ENCODE measurements at places on chromosomes 12 and 14.

GRCh38 chr12:53233671-53234121 is 1.7 kb upstream of the RARG start:
- no peak for DNase-seq

DNA sequence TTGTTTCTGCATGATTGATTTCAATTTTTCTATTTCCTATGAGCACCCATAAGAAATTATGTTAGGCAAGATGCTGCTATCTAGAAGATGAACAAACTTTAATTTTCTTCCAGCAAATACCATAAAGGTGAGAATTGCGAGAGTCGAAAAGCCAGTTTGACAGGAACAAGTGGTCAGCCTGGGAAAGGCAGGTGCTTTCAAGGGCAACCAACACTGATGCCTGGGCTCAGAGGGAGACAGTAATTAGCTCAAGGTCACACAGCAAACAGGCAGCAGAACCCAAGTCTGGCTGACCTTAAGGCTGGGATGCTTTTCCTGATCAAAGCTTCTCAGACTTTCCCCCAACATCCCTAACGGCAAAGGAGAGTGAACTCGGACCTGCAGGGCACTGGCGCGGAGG is 6.8 kb upstream of the OTUB2 start:
- DNase-seq = no peak

DNA sequence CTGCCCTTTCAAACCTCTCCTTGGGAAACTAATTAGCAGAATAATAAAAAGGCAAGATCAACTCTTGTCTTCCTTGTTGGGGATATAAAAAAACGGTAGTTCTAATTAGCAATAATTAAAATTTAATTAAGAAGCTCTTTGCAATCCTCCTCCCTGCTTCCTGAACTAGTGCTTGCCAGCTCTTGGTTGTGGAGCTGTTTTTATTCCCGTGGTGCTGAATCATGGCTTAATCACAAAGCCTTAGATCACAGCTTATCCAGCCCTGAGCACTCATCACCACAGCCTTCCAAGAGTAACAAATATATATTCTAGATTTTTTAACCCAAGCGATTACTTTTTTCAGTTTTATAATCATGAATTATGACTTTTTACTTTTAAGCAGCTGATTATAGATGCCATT is 63.2 kb upstream of the INSM2 start:
- no peak for DNase-seq

DNA sequence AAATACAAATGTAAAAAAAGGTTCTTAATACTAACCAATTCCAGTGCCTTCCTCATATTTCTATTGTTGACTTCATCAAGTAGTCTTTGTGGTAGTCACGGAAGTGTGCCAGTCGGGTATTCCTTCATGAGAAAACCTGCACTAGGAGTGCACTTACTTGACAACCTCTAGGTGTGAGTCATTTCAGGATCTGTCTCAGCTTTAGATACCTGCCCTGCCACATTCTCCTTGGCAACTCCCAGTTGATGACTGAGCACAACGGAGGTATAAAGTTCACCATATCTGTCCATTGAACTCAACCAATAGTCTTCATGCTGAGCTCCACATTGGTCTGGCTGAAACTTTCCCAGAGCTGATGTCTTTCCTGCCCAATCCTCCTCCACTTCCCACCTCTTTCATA is 215.7 kb downstream of the SYT10 start:
- DNase-seq = no peak

DNA sequence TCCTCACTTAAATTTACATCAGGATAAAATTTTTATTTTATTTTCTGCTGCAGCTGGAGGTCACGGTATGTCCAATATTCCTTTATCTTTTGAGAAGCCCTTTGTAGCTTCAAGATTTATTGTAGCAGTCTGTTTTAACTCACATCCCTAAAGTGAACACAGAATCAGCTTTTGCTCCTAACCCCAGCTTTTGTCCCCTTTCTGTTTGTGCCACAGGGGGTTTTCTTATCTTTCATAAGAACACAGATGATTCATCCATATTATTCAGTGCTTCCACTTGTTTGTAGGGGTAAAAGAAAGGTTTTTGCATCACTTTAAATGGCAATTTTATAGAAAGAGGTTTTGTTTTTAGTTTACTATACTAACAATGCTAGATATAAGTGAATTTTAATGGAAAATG is 21.8 kb upstream of the PIK3C2G start:
- DNase-seq = no peak

- DNase-seq = no peak
These were observed 16.3 kb upstream of the CD9 start for GRCh38 chr12:6183689-6184428.

DNA sequence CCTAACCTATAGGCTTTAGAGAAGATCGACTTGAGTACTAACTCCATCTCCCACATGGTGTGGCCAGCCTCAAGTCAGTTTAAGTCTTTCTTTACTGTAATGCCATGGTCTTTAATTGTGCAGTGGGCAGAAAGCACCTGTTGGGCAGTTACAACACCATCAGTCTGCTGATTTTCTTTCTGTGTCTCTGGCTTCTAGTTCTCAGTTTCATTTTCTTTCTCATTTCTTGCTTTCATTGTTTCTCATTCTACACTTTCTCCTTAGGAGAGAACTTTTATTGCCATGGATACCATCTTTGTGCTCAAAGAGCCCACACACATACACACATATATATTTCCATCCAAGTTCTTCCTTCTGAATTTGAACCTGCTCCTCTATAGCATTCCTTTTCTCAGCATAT is 96.1 kb upstream of the SLC16A7 start:
- DNase-seq = no peak

GRCh38 chr12:1666215-1666614 is 24.7 kb upstream of the ADIPOR2 start:
- no peak for DNase-seq

- DNase-seq = no peak
These were observed 6.5 kb downstream of the XRCC3 start for GRCh38 chr14:103708750-103709187.

DNA sequence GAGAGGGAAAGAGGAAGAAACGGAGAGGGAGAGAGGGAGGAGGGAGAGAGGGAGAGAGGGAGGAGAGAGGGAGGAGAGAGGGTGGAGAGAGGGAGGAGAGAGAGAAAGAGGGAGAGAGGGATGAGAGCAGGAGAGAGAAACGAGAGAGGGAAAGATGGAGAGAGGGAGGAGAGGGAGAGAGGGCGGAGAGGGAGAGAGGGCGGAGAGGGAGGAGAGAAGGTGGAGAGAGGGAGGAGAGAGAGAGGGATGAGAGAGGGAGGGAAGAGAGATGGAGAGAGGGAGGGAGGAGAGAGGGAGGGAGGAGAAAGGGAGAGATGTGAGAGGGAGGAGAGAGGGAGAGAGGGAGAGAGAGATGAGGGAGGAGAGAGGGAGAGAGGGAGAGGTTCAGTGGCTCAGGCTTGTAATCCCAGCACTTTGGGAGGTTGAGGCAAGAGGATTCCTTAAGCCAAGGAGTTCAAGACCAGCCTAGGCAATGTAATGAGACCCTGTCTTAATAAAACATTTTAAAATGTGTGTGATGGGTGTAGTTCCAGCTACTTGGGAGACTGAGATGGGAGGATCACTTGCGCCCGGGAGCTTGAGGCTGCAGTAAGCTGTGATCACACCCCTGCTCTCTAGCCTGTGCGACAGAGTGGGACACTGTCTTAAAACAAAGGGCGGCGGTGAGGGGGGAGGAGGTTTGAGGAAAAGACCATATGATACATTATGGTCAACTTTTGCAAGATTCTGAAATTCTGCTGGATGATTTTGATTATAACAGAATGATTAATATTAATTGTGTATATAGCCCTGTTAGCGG is 21.3 kb upstream of the SNRPF start:
- no peak for DNase-seq

DNA sequence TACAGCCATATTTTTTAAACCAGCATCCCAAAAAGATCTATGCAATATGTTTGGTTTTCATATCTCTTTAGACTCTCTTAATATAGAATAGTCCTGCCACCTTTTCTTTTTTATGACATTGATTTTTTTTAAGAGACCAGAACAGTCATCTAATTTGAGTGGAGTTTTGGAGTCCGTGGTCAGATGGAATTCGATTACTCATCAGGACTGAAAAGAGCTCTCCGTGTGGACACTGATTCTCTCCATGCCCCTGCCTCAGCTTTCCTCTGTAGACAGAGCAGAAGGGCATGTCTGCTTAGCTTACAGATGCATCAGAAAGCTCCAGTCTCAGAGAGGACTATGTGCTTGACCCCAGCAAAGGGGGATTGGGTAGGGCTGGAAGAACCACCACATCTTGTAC is 27.8 kb downstream of the SMCO2 start:
- no peak for DNase-seq

GRCh38 chr14:69505338-69506240 is 21.1 kb downstream of the PLEKHD1 start:
- DNase-seq = no peak

- peak; percentile 78 for DNase-seq
These were observed 151.6 kb downstream of the SYT1 start for GRCh38 chr12:79016181-79016580.

DNA sequence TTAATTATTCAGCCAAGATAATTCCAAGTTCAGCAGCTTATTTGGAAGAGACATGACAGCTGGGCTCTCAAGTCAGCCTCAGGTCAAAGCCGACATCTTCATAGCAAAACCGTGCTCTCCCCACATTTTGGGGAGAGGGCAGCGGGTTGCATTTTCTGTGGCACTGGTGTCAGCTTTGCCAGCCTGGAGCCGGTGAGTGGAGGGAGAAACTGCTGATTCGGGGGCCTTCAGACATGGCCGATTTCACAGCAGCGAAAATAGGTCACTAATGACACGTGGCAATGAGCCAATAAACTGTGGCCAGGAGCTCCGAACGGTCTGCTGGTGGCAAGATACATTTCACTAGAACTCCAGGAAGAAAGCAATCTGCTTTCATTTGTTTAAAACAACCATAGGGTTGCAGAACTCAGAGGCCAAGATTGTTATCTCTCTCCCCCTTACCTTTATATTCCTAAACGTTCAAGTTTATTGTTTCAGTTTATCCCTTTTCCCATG is 173.2 kb downstream of the CAND1 start:
- peak; percentile 64 for DNase-seq

GRCh38 chr12:11723993-11724392 is 74.5 kb downstream of the ETV6 start:
- no peak for DNase-seq

DNA sequence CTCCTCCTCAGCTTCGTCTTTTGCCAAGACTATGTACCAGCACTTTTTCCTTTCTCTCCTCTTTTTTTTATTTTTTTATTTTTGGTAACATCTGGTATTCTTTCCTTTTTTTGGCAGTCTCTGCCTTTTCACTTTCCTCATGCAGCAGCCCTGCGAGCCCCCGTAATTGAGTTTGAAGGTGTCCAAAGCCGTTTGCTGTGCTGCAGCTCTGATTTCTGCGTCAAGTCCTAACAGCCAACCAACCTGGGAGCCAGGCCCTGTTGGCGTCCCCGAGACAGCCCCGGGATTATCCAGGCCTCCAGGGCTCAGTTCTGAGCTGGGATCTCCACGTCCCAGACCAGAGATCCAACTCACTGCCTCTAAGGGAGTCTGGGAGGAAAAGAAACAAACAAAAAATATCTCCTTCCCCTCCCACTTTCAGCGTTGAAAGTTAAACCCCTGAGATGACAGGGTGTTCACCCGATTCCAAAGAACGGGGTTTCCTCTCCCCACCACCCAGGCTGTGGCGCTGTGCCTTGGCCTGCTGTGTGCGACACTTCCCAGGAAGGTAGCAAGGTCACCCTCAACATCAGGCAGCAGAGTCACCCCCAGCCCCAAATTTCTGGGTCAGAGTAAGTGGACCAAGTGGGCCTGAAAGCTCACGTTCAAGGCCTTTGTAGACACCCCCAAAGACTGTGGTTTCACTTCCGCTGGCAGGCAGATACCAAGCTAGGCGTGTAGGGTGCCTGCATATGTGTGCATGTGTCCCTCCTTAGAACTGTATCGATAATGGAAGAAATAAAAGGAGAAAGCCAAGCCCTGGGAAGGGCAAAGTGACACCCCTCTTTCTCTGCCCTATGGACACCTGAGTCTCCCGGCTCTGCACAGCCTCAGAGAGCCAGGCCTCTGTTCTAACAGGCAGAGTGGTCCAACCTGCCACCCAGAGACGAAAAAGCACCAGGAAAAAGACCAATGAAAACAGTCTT is 11.1 kb downstream of the BCL11B start:
- no peak for DNase-seq

- DNase-seq = no peak
These were observed 618.6 kb downstream of the AACS start for GRCh38 chr12:125683748-125684381.

DNA sequence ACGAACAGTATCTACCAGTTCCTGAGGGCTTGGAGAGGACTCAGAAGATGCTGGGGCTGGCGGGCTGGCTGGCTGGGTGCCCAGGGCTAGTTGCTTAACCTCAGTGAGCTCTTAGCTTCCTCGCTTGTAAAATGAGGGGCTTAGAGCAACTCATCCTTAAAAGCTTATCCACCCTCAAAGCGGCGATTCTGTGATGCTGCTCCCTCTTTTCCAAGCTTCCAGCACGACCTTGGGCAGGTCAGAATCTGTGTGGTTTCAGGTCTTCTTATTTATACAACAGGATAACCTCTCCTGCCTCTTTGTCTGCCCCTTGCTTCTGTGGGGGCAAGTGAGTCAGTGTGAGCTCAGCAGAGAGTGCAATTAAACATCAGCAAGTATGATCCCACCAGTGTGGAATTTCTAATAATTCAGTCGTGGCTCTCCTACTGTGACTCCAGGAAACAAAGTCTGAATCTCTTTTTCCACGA is 281.8 kb downstream of the KSR2 start:
- no peak for DNase-seq

- no peak for DNase-seq
These were observed 217.0 kb downstream of the SLC41A2 start for GRCh38 chr12:104741077-104741476.

GRCh38 chr14:63510538-63510937 is 32.6 kb downstream of the PPP2R5E start:
- DNase-seq = no peak

GRCh38 chr14:94522115-94522724 is 13.0 kb upstream of the SERPINA12 start:
- no peak for DNase-seq

DNA sequence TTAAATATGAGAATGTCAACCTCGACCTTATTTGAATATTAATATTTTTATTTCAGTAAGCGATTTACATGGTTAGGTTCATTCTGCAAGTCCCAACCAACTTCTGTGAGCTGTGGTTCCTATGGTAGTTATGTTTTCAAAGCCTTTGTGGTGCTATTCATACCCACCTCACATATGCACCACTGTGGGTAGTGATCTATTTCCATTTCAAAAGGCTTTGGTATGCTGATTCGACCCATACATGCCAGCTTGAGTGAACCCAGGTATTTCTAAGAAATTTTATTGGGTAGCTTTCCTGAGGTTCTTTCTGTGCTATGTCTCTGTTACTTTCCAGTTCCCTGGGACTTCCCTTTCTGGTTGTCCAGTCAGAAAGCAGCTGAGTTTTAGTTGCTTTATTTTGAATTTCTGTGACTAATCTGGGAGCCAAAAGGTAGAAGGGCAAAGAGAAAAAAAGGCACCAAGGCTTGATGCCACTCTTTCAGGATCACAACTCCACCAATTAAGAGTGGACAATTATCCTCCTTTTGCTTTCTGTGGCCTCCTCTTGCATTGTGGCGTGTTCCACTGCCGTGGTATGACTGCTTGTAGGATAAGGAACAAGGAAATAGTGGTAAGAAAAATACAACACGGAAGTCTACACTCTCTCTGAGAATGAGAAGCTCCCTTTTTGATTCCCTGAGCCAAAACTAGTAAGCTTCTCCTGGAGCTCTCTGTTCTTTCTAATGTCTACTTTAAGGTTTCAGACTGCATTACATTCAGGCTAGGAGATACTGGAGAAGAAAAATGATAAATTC is 729.1 kb downstream of the NOVA1 start:
- no peak for DNase-seq

- DNase-seq = no peak
These were observed 9.0 kb upstream of the HOXC6 start for GRCh38 chr12:54019091-54019811.

GRCh38 chr12:75048767-75049166 is 160.9 kb downstream of the KCNC2 start:
- DNase-seq = no peak

- DNase-seq = peak; percentile 71
These were observed 5.5 kb downstream of the DUSP6 start for GRCh38 chr12:89346741-89347324.
